ENCODE measurements at places on chromosomes 5 and 9.

DNA sequence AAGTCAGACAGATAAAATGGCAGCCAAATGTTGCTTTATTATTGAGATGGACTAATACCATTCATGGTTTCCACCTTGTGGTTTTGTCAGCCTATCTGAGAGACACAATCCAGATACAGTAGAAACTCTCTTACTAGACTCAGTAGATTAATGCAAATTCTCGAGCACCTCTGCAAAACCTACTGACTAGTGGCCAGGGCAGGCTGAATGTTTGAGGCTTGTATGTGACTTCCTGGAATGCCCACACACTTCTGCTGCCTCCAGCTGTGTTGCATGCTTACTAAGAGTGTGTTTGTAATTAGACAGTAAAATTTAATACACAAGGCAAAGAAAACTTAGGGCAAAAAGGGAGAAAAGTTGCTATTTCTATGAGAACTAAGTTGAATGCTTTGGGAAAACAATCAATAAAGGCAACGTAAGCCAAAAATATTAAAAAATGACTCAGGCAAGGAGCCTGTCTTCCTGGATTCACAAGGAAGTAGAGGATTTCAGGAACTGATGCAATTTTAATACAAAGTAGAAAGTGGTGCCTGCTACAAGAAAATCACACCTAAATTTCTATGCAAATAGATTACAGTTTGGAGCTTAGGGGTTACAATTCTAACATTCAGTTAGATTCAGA, 30.2 kb upstream of the CCNG1 start:
- no peak for DNase-seq

DNA sequence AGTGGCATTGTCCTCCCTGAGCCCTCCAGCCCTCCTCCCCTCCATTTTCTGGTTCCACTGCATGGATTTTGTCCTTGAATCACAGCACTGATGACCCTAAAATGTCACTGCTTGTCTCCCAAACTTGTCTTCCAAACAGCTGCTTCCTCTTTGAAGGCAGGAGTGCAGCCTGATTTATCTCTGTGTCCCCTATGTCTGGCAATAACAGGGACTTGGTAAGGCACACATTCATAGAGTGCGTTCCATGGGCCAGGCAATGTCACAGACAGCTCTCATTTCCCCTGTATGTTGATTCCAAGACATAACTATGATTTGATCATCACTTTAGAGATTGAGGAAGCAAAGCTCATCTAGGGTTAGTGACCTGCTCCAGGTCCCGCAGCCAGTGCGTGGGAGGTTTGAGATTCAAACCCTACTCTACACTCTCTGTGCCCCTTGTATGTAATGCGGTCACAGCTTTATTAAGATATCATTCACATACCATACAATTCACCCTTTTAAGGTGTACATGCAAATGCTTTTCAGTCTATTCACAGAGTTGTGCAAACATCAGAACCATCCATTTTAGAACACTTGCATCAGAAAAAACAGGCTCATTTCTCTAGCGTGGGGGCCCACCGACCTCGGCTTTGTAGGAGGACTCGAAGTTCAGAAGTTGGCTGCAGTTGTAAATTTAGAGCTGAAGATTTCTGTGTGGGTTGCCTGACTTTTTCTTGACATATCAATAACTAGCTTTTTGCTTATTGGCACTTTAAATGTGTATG, 28.4 kb upstream of the BOD1 start:
- DNase-seq = no peak

GRCh38 chr9:128026255-128026772, 40.8 kb downstream of the NAIF1 start:
- DNase-seq = no peak

- DNase-seq = no peak
Observed at GRCh38 chr5:174775081-174775480, 50.7 kb downstream of the MSX2 start.

DNA sequence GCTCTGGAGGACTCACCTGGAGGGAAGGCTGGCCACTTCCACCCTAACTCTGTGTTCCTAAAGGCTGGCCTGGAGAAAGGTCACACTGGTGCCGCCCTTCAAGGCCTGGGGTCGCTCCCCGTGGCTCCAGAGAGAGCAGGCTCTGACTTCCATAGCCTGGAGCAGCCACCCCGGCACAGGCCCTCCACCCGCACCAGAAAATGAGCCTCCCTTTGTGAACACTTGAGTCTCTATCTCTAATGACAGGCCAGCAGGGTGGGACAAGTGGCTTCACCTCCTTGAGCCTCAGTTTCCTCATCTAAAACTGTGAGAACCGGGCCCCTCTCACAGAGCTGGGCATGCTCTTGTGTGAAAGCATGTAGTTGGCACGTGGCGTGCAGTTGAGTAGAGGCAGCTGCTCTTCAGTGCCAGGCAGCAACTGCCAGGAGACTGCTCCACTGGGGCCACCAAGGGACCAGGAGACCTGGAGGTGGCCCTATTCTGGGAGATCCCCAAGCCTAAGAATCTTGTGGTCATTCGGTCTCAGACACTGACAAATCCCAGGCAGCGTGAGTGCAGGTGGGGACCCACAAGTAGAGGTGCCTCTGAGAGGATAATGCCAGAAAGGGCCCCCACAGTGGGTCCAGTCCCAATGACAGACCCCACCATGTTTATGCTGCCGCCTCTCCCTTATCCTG, 56.7 kb upstream of the GARNL3 start:
- no peak for DNase-seq

DNA sequence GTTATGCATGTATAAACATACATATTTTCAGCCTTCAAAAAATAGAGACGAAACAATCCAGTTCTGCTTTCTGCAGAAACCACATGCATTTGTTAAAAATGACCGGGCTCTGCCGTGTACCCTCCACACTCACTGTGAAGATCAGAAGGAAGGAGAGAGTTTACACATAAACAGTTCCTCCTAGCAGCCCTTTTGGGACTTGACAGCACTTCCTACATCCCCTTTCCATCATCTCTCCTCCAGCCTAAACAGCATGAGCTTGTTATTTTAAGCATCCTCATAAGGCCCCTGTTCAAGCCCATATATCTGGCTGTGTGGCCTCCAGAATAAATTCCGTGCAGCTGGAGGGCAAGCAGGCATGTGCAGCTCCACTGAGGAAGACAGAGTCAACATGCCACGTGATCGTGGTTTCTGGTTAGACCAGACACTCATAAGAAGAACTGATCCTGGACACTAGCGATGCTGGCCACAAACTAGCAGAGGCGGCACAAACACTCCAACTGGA, 42.2 kb downstream of the NIPAL4 start:
- DNase-seq = no peak

GRCh38 chr5:81147011-81147885, 85.9 kb upstream of the CKMT2 start:
- DNase-seq = peak; percentile 43

GRCh38 chr5:60445427-60445826, 254.5 kb downstream of the DEPDC1B start:
- DNase-seq = no peak

- no peak for DNase-seq
Observed at GRCh38 chr5:80933036-80933435, 27.1 kb upstream of the RASGRF2 start.

DNA sequence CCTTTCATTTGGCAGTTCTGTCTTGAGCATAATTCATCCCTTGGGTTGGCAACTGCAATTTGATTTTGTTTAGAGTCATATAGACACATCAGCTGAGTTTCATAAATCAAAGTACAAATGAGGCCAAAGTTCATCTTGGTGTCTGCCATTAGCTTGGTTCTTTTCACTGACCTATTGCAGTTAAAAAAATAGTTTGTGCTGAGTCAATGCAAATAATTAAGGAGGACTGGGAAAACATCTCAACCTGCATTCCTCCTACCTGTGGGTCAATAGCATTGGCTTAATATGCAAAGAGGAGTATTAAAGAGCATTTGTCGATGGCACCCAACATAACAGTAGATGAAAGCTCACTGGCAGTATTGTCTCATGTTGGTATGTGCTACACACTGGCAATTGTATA, 1.6 kb downstream of the PKD2L2 start:
- DNase-seq = no peak

DNA sequence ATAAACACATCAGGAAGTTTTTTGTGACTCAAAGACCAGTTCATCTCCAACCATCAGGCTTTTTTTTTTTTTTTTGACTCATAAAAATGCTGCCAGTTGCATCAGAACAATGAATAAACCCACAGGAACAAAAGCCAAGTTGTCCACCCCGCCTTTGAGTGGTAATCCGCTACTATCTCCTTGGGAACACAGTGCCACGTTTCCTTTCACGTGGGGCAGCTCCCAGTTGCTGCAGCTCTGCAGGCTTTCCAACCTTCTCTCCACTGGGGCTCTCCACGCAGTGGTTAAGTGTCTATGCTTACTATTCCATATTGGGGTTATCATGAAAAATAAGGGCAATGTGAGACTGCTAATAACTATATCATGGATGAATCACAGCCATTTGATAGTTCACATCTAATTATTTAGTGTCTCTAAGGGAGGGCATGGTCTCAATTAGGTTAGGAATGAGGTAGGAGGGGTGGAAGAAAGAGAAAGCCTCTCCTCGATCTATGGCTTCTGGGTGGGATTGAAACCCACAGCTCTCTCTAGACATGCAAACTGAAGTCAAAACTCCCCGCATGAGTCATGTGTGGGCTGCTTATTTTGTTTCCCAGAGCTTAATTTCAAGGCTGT, 55.8 kb upstream of the ACTBL2 start:
- no peak for DNase-seq

GRCh38 chr9:35774907-35775635, 16.3 kb upstream of the NPR2 start:
- no peak for DNase-seq

GRCh38 chr5:56183506-56183905, 49.6 kb downstream of the ANKRD55 start:
- DNase-seq = no peak
